ENCODE measurements at places on chromosomes 4 and X.
A peak's percentile ranks its signal among the peaks of the same experiment; 100 is the strongest.

- DNase-seq, result no peak
Observed at GRCh38 chrX:75648803-75649588, 126.2 kb upstream of the ZDHHC15 start.

DNA sequence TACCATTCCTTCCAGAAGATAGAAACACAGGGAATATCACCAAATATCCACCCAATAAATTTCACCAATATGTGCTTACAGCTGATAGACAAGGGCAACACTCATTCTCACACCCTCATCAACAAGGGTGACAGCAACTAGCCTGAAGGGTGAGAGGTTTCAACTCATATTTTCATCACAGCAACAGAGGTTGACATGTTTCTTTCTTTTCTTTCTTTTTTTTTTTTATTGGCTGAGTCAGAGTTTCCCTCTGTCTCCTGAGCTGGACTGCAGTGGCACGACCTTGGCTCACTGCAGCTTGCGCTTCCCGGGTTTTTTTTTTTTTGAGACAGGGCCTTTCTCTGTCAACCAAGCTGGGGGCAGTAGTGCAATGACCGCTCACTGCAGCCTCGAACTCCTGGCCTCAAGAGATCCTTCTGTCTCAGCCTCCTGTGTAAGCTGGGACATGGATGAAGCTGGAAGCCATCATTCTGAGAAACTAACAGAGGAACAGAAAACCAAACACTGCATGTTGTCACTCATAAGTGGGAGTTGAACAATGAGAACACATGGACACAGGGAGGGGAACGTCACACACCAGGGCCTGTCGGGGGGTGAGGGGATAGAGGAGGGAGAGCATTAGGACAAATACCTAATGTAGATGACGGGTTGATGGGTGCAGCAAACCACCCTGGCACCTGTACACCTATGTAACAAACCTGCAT, 27.5 kb upstream of the ASMTL start:
- DNase-seq, result no peak

- DNase-seq, result no peak
Observed at GRCh38 chr4:105895583-105896460, 551 bp downstream of the NPNT start.

- peak; percentile 21 for DNase-seq
Observed at GRCh38 chr4:142307857-142308256, 538.2 kb downstream of the INPP4B start.

GRCh38 chr4:147461161-147461560, 19.7 kb upstream of the EDNRA start:
- DNase-seq, result no peak

- DNase-seq, result no peak
Observed at GRCh38 chr4:656436-657337, 17.4 kb downstream of the ATP5ME start.

- DNase-seq, result no peak
Observed at GRCh38 chr4:16199093-16199492, 27.2 kb downstream of the TAPT1 start.

- DNase-seq, result no peak
Observed at GRCh38 chr4:118772081-118772766, 63.7 kb downstream of the SEC24D start.

DNA sequence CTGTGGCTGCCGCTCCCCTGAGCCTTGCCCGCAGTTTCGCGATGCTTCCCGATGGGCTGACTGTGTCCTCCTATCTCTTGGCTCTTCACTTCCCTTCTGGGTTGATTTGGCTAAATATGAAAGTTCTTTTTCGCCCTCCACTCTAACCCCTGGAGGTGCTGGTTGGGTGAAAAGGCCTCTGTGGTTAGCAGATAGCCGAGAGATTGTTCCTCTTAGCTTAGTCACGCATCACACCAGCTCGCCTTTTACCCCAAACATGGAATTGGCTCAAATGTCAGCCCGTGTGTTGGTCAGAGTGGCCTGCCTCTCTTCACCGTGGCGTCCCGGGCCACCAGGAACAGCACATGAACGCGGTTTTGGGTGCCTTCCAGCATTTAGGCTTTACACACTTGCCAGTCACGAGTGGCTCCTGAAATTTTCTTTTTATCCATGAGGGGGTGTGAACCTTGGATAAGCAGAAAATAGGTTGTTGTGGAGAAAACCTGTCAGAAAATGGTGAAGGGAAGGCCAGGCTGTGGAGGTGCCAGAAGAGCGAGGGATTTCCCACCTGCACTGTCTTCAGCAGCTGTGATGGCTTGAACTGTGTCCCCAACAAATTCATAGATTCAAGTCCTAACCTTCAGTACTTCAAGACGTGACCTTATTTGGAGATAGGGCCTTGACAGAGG, 8.9 kb downstream of the CLCN4 start:
- DNase-seq, result no peak

DNA sequence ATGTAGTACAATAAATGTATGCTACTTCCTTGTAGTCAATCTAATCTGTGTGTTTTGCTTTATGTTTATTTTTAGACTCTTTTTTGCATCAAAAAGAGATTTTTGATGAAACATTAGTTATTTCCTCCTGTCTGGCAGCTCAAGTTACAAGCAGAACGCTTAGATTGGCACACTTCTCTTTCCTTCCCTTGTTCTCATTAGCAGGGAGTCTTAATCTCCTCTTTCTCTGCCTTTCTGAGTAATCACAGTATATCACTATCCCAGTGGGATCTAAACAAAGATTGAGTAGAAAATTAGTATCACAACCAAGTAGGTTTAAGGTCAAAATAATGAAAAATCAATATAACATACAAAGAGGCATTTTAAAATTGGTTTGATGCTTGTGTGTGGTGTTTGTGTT, 1192.6 kb downstream of the C4orf33 start:
- DNase-seq, result no peak

DNA sequence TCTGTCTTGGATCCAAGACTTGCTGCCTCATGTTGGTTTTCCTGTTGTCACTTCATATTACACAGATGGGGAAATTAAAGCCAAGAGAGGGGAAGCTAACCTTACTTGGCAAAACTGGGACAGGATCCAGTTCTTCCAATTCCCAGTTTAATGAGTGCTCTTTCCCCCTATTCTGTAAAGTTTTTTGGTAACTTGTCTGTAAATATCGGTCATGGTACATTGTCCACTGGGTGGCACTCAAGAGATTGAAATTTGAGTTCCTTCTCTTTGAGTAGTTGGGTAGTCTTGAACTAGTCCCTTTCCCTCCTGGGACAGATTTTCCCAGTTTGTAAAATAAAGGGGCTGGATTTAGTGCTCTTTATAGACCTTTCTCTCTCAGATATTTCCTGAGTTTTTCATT, 12.4 kb upstream of the EOLA2 start:
- DNase-seq, result peak; percentile 55

DNA sequence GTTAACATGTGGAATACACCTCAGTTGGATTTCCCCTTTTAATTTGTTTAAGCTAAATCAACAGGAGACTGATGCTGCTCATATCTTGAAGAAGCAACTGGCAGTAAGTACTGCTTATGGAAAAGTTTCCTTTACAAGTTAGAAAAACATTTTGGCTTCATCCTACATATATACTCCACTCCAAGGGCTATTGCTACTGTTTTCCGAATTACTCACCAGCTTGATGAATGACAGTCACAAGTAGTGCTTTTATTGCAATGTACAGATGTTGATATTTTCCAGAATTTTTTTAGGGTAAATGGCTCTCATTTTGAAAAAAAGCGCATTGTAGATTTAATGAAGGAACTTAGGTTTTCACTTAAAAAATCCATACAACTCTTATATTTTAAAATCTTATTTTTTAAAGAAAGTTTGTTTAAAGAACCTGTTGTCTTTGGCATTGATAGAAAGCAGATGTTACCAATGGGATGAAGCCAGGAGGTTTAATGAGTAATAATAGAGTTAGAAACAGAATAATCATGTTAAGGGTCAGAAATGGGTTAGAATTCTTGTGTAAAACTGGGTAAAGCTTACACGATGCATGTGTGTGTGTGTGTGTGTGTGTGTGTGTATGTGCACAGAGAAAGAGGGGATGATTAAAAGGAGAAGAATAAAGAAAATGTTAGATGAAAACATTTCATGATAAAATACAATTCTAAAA, 272.9 kb downstream of the CFAP299 start:
- DNase-seq, result no peak

GRCh38 chr4:150588316-150588715, 6.4 kb downstream of the MAB21L2 start:
- DNase-seq, result no peak

DNA sequence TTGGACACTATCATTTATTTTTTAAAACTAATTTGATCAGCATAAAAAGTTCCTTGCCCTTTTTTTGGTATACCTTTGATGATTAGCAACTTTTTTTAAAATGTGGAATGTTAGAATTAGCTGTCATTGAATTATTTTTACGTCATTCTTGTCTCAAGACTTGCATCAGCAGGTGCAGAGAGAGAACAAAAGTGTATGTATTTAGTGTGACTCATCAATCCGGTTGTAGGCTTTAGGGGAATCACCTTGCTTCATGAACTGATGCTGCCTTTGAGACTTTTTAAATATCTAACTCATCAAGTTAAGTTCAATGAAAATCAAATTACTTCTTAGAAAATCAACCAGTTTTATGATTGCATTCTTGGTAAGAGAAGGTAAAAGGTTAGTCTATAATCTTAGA, 125.1 kb downstream of the ARX start:
- no peak for DNase-seq

- no peak for DNase-seq
Observed at GRCh38 chrX:68084765-68085164, 348.5 kb downstream of the OPHN1 start.

DNA sequence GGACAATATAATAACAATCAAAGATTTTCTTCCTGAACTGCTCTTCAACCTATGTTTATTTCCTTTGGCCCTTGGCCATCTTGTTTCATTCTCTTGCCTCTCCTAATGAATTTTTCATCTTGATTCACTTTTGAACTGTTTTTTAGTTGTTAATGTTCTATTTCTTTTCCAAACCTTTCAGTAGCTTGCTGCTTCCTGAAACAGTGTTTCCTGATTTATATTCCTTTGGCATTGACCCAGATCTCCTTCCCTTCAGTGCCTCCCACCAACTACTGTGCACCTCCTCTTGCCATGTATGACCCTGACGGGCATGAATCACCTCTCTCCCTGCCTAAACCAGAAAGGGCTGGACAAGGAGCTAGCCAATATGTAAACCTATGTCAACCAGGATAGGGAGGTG, 25.6 kb upstream of the SPP1 start:
- no peak for DNase-seq

DNA sequence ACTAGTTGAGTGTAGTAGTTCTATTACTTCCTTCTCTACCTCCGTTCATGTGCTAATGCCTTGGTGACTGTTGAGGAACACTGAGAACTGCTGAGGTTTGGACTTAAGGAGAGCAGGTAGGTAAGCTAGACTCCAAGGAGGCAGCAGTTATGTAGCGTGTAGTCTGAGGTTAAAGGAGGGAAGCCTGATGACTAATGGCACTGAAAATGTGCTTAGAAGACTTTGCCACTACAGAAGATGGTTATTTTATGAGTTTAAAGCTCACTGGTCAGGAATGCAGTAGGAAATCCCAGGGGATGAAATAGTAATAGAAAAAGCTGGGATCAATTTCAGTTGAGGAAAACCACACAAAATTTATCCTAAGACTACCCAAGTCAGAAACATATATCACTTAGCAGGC, 1077.3 kb downstream of the RAPGEF2 start:
- DNase-seq, result no peak
